Stimulated activated CD4-positive, alpha-beta T cell treated with anti-CD3 and anti-CD28 coated beads, TNF-alpha, amount 100 ng/mL, for 48 hours (primary cell): ENCODE measurements at places on chromosomes 2 and 18.

DNA sequence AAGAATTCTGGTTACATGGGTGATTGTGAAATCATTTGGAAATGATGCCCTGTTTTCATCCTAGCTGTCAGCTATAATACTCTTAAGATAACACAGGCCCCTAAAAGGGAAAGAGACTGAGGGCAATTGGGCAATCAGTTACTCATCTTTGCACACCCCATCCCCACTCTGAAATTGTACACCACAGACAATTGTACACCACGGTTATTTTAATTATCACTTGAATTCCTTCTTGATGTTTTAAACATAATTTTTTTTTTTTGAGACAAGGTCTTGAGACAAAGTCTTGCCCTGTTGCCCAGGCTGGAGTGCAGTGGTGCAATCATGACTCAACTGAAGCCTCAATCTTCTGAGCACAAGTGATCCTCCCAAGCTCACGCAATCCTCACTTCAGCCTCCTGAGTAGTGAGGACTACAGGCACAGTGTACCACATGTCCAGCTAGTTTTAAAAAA lies 862.4 kb upstream of the ACVR2A start:
- no peak for DNase-seq

DNA sequence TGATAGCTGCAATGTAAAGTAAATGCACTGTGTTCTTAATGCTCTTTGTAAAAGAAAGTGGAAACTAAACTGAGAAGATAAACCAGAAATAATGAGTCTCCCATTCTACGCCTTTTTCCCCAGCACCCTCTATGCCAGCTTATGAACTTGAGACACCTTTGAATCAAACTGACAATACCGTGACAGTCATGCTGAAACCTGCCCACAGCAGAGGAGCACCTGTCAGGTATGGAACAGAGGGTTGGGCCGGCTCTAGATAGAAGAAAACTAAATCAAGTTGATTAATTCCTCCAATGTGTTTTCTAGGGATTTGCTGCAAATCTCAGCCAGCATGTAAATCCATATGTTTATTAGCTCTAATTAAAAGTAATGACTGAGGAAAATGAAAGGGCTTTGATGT lies 520.6 kb upstream of the RAB12 start:
- DNase-seq: no peak

- no peak for DNase-seq
These were observed 240.9 kb downstream of the STK39 start for GRCh38 chr2:168006498-168006897.

DNA sequence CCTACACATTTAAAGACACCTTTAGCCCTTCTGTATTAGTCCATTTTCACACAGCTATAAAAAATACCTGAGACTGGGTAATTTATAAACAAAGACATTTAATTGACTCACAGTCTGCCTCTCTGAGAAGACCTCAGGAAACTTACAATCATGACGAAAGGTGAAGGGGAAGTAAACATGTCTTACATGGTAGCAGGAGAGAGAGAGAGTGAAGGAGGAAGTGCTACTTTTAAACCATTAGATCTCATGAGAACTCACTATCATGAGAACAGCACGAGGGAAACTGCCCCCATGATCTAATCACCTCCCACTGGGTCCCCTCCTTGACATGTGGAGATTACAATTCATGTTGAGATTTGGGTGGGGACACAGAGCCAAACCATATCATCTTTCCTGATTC lies 946.6 kb downstream of the SLC4A3 start:
- DNase-seq: no peak

DNA sequence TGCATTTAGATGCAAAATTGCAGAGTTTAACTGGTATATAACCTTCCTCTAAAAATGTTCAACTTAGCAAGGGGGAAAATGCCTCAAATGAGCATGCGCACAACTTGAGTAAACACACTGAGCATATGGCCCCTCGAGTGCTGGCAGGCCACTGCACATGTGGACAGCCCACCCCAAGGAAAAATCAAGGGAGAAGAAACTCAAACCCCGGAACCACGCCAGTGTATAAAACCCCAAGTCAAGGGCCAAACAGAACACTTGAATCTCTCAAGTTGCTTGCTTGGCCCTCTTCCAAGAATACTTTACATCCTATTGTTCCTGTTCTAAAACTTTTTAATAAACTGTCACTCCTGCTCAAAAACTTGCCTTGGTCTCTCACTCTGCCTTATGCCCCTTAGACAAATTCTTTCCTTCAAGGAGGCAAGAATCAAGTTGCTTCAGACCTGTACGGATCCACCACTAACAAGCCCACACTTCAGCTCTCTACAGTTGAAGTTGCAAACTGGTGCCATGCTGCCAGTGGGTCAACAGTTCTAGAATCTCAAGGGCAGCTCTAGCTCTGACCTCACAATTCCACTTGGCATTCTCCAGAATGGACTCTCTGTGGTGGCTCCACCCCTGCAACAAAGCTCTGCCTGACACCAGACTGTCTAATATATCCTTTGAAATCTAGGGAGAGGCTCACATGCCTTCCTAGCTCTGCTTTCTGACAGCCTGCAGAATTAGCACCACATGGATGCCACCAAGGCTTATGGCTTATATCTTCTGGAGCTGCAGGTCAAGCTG lies 38.9 kb downstream of the HIBCH start:
- no peak for DNase-seq

- DNase-seq: no peak
These were observed 75.4 kb upstream of the LRATD1 start for GRCh38 chr2:14557111-14557510.

GRCh38 chr2:240172071-240172895 lies 31.8 kb upstream of the OTOS start:
- no peak for DNase-seq

DNA sequence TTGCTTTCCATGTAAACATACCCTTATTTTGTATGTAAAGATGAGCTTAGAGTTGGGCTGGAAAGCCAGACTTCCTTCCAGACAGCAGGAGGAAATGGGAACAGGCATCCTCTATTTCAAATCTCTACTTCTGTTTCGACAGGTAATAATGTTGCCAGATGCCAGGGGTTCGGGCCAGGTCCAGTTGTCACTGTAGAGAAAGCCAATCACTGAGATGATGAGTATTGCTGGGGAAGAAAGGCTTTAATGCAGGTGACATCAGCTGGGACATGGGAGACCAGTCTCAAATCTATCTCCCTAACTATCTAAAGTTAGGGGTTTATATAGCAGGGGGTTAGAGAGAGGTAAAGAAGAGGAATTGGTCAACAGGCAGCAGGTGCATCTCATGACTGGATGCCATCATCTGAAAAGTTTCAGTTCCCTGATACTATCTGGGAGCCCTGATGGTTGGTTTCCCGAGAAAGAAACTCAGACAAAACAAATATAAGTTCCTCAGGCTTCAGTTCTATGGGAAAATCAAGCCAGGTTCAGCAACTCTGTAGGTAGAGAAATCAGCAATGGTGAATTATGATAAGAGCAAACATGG lies 9.3 kb upstream of the MTCL1 start:
- DNase-seq: no peak

GRCh38 chr18:54967786-54968185 lies 8.5 kb upstream of the CCDC68 start:
- DNase-seq: no peak

GRCh38 chr18:68865503-68865902 lies 67.6 kb downstream of the CCDC102B start:
- no peak for DNase-seq

GRCh38 chr2:191020742-191021381 lies 6.9 kb upstream of the STAT1 start:
- DNase-seq: no peak

GRCh38 chr18:2223849-2224248 lies 347.5 kb downstream of the METTL4 start:
- no peak for DNase-seq

DNA sequence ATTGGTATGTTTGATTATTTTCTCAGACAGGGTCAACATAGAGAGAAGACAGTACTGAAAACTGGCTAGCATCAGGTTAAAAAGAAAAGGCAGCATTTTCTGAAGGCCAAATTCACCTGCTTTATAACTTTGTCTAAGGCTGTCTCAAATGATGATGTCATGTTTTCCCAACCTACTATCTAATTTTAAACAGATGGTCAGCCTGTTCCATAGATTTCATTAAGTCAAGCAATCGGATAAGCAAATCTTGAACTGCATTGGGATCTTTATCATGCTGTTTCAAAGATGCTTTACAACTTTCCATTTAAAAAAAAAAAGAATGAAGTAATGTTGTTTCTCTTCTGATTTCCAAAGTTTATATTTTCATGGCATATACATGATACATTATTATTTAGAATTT lies 56.3 kb upstream of the SPOPL start:
- no peak for DNase-seq

DNA sequence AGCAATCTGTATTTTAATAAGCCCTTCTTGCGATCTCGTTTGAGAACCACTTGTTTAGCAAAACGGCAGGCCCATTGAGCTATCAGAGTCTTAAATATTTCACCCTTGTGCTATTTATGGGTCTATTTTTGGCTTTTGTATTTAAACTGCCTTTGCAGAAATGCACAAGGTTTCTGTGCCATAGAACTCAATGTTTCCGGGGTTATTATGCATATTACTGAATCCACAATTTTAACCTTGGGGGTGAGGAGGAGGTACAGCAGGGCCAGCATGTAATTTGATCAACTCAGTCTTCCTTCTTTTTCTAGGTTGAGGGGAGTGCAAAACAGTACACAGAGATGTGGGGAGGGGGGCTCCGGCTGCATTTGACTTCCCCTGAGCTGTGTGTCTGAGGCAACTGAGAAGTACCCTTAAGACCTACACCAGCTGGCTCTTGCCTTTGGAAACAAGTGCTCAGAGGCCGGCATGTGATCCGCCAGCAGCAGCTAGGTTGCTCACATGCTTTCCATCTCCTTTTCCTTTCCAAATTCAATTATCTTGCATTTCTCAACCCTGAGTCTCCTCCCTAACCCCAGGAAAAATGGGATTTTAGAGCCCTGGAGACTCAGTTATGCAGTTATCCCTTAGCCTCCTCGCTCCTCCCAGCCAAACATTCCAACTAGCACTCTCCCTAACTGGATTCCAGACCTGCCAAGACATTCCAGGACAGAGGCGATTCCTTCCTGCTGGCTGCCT lies 103.0 kb downstream of the HNRNPLL start:
- no peak for DNase-seq

DNA sequence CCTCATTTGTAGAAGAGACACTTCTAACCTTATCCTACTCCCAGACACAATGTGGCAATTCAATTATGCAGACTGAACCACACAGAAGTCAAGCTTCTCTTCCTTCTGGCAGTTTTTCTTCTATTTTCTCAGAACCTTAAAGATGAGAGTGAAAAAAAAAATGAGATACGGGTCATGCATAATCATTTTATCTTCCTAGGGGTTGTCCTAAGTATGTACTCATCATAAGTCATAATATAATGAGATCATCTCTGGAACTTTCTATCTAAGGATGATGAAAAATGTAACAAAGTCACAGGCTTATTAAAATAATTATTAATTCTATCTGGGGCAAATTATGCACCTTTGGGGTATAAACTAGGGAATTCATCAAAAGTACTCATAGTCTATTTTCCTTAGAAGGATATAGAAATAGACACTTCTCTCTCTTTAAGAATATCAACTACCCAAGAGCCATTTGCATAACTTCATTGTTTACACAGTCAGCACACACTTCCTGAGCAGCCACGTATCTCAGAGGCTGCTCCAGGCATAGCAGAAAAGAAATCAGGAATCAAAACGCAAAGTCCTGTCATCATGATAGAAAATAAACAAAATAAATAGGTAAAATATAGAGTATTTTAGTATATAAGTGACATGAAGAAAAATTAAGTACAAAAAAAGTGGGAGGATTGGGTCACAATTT lies 345.9 kb upstream of the SPHKAP start:
- no peak for DNase-seq

DNA sequence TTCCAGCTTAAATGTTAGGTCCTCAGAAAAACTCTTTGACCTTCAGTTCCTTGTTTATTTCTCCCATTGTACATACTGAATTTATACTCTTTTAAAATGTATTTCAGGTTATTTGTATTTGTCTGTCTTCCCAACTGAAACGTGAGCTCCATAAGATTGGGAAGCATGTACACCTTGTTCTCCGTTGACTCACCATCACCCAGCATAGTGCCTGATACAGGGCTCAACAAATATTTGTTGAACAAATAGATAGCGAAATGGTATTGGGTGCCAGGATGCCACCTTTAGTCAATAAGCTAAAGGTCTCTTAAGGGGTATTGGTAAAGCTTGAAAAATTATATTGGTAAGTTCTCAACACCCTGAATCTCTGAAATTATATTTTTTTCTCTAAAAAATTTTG lies 1841.3 kb upstream of the CELF4 start:
- no peak for DNase-seq

DNA sequence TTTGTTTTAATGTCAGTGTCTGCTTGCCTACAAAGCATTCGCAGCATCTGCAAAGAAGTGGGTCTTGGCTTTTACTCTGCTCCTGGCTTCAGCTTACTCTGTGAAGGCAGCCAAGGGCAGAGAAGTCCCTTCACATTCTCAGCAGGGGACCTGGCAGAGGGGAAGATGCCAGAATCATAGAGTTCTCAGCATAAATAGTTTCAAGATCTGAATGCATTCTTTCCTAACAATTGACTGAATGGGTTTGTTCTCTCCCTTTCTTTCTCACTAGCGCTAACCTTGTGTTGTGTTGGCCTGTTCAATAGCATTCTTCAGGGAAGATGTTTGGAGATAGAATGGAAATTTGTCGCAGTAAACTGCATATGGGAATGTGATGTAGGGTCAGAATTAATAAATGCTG lies 106.9 kb downstream of the FARSB start:
- DNase-seq: no peak
